ENCODE measurements at places on chromosomes 6 and 20.

- no peak for DNase-seq
Observed at GRCh38 chr6:19454001-19454720, 383.0 kb upstream of the ID4 start.

DNA sequence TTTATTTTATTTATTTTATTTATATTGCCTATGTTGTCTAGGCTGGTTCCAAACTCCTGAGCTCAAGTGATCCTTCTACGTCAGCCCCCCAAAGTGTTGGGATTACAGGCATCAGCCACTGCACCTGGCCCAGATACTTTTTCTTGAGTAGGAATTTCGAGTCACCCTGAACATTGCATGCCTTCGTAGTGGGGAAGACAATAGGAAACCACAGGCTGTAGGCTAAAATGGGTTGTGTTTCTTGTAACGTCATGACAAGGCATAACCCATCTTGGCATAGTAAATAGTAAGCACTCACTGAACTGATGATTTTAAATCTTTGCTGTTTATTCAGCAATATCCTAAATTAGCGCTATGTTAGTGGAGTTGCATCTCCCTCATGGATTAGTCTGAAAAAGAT, 34.9 kb downstream of the PTPN1 start:
- no peak for DNase-seq

DNA sequence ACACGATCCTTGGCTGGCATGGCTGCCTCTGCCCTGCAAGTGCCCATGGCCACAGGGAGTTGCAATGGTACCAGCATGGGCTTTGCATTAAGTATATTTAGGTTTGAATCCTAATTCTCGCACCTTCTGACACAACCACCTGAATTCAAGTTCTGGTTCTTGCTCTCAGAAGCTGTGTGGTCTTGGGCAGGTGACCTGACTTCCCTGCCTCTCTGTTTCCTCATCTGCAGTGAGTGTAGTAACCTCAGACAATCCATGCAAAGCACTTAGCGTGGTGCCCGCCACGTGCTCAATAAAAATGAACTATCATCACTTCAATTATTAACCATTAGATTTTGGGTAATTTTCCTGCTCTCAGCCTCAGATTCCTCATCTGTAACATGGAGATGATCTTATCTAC, 378.8 kb upstream of the ARID1B start:
- no peak for DNase-seq

DNA sequence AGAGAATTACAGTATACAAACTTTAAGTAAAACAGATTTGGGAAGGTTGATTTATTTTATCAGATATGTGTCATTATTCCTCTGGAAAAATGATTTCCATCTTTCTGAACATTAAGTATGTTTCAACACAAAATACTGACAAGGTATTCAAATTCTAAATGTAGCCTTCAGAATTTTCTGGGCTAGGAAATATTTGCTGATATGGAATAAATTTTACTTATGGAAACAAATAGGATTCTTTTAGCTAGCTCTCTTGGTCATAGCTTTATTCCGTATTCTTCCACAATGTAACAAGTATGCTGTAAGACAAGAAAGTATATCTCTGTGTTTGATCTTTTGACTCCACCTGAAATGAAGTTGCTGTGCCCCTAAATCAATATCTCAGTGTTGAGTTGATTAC, 1125.2 kb upstream of the CITED2 start:
- DNase-seq = no peak

- DNase-seq = no peak
Observed at GRCh38 chr6:1709234-1709641, 99.5 kb downstream of the FOXC1 start.

- no peak for DNase-seq
Observed at GRCh38 chr20:16477632-16478031, 95.6 kb downstream of the KIF16B start.

GRCh38 chr6:23754197-23754596, 371.8 kb upstream of the NRSN1 start:
- no peak for DNase-seq

- DNase-seq = peak; percentile 10
Observed at GRCh38 chr6:53066077-53066417, 843 bp downstream of the FBXO9 start.

GRCh38 chr6:87334683-87335082, 5.6 kb upstream of the GJB7 start:
- DNase-seq = no peak

GRCh38 chr6:13696226-13696625, 15.4 kb downstream of the RANBP9 start:
- DNase-seq = no peak

DNA sequence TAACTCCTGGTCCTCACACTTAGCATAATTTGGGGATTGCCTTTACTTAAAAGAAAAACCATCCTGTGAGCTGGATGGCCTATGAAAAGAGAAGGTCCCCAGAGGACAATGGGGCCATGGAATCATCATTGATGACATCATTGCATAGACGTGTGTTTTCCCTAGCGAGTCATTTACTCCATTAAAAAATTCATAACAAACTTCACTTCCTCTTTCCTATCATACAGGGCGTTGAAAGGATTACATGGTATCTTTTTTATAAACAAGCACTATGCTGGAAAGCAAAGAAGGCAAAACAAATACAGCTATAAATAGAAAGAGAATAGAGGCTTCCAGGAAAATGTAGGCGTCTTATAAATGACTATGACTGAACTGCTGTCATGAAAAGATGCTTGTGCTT, 11.3 kb upstream of the COL12A1 start:
- no peak for DNase-seq

DNA sequence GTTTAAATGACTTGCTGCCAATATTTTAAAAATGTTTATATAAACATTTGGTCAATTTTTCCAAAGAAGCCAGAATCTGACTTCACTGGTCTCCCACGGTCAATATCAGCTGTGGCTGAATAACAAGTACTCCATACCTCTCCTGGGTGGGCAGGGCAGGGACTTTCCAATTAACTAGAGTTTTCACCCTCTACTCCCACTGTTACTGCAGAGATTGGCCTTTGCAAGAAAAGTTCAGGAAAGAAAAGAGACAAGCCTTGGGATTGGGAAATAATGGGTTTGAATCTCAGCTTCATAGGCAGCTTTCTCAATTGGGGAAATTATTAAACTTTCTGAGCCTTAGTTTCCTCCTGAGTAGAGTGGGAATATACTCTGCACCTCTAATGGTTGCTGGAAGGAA, 236.9 kb downstream of the PRL start:
- no peak for DNase-seq
